ENCODE measurements at places on chromosomes 2 and 18. TPM values are rescaled to one million over a fixed set of nuclear protein-coding genes. Genes with fewer than 3 reads are reported as not detected.

DNA sequence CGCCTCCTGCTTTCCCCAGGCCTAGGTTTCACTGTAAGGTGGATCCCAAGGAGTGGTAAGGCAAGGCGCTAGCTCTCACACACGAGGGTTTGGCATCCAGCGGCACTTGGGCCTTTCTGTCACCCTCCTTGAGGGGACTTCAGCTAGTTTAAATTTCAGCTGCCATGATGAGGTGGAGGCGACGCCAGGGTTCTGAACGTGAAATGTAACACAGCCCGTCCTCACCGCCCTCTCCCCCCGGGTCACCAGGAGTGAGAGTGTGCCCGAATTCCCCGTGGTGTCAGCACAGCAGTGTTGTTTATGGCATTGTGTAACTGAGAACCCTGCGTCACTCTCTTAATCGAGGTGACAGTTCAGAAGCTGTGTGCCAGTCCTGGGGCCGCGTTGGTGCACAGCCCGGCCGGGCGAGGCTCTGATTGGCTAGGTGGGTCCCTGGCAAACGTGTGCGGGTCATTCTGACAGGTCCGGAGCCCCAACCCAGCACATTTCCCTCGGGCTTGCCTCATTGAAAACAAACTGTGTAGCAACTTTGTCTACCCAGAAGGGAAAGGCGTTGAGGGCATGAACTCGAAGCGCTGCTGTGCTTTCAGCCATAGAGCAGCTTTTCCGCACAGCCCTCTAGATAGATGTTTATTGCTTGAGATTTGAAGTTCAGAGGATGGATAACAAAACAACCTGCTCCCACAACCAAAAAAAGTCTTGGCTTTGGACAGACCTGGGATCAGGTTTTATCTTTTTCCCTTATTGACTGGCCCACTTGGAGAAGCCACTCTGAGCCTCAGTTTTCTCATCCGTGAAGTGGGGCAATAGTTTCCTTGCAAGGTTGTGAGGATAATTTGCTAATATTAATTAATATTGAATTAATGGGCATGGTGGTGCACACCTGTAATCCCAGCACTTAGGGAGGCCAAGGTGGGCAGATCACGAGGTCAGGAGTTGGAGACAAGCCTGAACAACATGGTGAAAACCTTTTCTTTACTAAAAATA, 4.9 kb downstream of the CIDEA start:
- no peak for DNase-seq

Gene IL1B
- not detected for total RNA-seq

DNA sequence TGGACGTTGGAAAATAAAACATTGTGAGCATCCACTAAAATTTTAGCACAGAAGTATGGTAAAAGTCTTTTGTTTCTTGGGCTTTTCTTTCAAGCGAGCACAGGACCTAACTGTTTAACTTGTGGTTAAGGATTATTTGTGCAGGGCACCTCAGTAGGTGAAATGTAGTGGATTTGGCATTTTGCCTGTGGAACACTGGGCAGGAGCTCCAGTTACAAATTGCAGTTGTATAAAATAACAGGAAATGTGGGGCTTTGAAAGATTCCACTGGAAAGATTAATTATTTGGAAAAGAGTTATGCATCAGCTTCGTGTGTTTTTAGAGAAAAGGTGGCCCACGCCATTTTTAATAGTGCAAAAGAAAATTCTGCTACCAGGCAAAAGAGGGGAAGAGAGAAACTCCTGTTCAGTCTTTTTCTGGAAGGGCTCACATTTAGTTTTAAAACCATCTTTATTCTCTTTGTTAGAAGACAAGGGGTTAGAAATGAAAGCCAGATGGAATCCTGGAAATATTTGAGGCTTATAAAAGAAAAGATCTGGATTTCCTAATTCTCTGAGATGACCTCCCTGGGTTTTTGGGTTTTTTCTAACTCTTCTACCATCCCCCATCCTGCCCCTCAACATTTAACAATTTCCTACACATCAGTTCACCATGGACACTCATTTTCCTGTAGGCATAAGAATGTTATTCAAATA, 144.3 kb upstream of the SERTAD2 start:
- DNase-seq: peak; percentile 78

Gene SLC9A4
- total RNA-seq: not detected

- DNase-seq: no peak
These were observed 170.1 kb upstream of the REV1 start for GRCh38 chr2:99659874-99660273.

DNA sequence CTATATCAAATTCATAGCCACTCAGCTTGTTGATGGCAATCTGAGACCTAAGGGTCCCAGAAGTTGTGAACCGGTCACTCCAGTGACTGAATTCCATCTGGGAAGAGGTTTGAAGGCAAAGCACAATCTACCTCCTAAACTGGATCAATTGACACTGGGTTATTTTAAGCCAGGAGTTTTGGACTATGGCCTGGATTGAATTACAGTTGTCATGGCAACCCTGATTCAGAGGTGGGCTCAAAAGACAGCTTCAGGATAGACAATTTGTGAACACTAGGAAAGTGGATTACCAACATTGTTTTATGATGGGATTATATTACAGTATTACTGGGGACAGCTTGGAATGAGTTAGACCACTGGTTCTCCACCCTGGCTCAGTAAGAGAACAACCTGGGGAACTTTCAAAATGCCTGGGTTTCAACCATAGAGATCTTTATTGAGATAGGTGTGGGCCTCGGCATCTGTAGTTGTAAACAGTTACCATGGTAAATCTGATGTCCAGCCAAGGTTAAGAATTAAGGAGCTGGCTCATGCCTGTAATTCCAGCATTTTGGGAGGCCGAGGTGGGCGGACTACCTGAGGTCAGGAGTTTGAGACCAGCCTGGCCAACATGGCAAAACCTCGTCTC, 58.8 kb downstream of the MFSD6 start:
- DNase-seq: no peak

- DNase-seq: peak; percentile 13
These were observed 40.4 kb upstream of the MAL start for GRCh38 chr2:94984964-94985575.

DNA sequence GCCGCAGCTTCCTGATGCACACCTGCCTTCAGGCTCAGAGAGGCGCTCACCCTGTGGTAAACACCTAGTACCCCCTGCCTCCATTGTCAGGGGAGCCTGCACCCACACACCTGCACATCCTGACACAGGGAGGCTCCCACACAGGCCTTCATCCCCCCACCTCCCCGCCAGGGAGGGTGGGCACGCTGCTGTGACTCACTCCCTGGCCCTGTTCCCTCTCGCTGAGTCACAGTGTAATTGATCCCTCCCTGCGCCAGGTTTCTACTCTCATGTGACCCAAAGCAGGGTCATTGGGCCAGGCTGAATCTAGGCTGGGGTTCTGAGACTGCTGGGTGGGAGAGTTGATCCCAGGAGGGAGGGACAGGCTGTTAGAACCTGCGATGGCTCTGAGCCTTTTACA, 8.5 kb upstream of the CELF4 start:
- peak; percentile 14 for DNase-seq

DNA sequence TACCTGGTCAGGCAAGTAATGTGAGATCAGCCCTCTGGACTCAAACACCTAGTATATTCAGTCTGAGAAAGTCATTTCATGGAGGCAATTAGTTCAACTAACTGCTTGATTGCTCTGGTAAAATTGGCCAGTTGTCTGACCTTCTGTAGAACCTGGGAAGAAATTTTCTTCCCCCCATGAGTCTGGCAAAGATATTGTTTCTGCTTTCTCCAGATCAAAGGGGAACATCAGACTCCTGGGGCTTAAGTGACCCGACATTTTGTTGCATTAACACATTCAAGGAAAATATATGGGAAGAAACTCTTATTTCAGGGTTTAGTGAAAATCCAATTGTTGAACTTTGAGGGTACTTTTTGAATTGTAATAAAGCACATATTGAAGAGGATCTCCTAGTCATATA, 375.1 kb downstream of the SUCLG1 start:
- DNase-seq: no peak

Gene RGPD8
- 0.81 TPM for total RNA-seq

DNA sequence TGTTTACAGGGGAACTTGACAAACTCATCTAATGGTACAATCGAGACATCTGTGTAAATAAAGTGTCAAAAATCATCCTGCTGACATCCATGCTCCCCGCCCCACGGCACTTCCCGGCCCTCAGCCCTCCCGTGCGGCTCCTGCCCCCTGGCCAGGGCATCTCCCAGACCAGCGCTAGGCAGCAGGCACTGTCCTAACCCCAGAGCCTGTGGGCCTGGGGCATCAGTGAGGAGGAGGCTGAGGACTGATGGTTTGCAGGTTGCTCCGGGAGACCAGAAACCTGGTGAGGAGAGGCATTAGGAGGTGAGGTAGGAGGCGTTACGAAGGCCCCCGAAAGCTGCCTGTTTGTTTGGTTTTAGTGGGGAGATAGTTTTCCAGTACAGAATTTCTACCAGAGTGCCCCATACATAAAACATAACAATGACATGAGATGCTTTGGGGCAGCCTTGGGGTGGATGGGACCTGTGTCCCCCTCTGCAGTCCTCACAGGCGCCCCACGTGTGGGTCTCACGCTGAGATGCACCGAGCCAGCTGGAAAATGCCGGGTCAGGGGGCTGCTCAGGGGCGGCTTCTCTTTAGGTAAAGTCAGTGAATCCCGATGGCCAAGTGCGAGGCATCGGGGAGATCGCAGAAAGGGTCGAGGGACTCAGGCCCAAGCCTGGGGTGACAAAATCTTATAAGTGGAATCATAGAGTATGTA, 114.2 kb downstream of the RTP5 start:
- no peak for DNase-seq
